ENCODE measurements at places on chromosomes 1 and 21.

- no peak for DNase-seq
Measured at GRCh38 chr1:75791022-75791421, 5.0 kb downstream of the RABGGTB start.

GRCh38 chr1:53048960-53049573, 12.9 kb upstream of the PODN start:
- DNase-seq = no peak

DNA sequence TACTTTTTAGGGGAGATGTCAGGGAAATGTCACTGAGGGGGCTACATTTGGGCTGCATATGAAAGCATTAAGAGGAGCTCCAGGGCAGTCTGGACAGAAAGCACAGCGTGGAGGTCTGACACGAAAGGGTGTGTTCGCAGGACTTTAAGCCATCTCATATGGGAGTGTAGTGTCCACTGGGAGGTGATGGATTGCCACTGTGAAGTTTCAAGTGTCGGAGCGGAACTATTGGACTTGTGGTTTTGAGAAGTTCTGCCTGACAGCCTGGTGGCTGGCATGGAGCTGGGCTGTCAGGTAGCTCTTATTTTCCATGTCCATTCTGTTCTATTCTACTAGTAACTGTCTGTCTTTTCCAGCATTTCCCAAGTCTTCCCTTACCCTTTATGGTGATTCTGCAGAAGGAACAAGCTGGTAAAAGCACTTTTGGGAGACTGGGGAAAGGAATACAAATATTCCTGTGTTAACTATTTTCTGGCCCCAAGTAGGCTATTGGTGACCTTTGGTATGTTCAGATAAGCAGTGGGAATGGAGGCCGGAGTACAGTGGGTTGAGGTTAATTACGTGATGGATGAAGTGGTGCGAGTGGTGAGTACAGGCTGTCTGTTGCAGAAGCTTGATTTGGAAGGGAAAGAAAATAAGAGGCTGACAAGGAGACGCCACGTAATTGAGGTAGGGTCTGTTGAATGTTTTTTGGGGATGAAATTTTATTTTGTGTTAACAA, 19.3 kb downstream of the B3GALT5 start:
- DNase-seq = no peak

- DNase-seq = peak; percentile 18
Measured at GRCh38 chr1:213374369-213374768, 323.3 kb downstream of the RPS6KC1 start.

- no peak for DNase-seq
Measured at GRCh38 chr1:226598455-226598849, 49.9 kb downstream of the STUM start.

DNA sequence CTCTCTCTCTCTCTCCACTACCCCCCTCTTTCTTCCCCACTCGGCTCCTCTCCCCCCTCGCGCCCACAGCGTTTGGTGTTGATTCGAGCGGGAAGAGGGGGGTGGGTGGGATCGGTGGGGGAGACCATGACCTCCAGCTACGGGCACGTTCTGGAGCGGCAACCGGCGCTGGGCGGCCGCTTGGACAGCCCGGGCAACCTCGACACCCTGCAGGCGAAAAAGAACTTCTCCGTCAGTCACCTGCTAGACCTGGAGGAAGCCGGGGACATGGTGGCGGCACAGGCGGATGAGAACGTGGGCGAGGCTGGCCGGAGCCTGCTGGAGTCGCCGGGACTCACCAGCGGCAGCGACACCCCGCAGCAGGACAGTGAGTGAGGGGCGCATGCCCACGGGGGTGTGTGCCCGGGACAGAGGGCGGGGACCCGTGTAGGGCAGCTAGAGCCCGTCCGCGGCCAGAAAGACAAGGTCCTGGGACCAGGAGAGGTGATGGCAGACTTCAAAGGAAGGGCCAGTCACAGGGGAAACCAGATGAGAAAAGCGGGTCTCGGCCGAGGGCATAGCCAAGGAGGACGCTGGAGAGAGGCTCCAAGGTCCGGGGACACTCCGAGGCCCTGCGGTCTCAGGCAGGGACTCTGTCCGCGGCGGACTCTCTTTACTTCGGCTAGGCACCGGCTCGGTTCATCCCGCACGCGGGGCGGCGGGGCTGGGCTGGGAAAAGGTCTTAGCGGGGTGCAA, at the start of gene PRRX1:
Gene PRRX1 (plus strand): TSS at position 39 of the 735 bp plus-strand sequence. CDS start 88 bp downstream, at position 127.
- DNase-seq = no peak

GRCh38 chr1:229753764-229754551, 127.9 kb downstream of the URB2 start:
- no peak for DNase-seq

GRCh38 chr1:3226701-3227350, 157.8 kb downstream of the PRDM16 start:
- no peak for DNase-seq

DNA sequence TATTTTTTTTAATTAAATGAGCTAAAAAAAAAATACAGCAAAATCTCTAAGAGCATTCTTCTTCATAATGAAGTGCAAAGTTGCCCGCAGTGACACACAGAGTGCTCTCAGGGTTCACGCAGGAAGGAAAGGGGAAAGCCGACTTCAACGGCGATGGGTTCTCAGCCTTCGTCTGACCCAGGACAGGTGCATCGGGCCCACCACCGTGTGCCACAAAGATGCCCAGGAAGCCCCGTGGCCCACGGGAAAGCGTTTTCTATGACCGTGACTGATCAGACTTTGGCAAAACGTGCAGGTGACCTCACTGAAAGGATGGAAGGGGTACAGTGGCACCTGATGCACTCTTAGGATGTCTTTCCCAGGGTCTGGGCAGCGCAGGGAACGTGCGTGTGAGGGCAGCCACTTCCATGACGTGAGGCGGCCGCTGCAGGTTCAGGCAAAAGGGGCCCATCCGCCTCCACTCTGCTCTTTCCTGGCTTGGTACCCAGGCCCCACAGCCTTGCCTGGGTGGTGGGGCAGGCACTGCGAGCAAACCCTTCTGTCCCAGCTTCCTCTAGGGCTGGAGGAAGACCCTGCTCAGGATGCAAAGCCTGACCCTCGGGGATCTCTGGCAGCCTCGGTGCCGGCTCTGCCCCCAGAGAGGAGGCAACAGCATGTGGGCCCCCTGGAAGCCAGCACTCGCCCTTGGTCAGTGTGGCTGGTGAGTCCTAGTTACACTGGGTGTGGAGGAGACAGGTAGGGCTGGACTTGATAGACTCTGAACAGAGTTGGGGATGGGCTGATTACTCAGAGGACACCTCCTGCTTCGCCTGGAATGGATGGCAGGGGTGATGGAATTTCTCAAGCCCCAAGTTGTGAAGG, 8.3 kb downstream of the LRRC47 start:
- no peak for DNase-seq

GRCh38 chr1:81053826-81054225, 746.9 kb upstream of the ADGRL2 start:
- DNase-seq = no peak

- DNase-seq = no peak
Measured at GRCh38 chr1:15574741-15575140, 10.1 kb downstream of the AGMAT start.

DNA sequence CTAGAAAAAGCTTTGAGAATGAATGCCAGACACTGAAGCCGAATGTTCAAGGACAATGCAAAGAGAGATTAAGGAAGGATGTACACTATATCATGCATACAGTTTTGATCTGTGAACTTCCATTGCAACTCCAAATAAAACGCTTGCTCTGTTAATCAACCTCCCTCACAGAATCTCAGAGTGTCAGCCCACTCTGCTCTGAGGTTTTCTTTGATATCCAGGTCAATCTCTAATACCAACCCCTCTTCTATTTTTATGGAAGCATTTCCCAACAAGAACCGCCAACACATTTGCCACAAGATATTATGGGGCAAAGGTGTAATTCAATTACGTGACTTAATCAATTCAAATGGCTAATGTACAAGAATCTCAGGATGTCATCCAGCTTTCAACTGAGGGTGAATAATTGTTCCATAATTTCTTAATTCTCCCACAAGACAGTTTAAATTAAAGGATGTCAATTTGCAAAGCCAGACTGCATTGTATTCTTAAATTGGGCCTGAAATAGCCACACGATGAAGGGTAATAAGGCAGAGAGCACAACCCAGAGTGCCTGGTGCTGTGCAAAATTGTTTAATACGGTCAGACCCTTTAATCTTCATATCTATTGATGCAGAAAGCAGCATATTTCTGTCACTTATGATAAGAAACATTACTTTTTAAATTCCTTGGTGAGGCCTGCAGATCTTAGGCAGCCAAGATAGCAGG, 459.2 kb upstream of the DAB1 start:
- DNase-seq = no peak

DNA sequence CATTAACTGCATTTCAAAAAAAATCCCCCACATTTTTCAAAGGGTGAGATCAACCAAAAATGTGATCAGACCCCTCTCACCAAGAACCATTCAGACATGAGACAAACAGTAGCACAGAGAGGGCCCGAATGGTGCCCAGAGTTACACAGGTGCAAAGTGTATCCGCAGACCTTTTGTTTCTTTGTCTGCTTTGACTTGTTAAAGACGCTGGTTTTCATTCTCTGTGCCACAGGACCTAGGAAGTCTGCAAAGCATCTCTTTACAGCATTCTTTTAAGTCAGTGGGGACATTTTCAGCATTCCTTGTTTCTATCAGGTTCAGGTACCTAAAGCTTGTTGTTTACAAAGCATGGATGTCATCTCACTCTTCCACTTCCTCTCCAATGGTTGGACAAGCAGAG, 87.2 kb upstream of the MAP1LC3C start:
- DNase-seq = no peak

- no peak for DNase-seq
Measured at GRCh38 chr21:33071770-33072306, 1.9 kb downstream of the OLIG1 start.

GRCh38 chr1:56916630-56917029, 49.2 kb downstream of the C8B start:
- DNase-seq = no peak

- no peak for DNase-seq
Measured at GRCh38 chr1:221549815-221550214, 192.1 kb downstream of the DUSP10 start.

- DNase-seq = no peak
Measured at GRCh38 chr1:219283541-219283940, 109.9 kb downstream of the LYPLAL1 start.

DNA sequence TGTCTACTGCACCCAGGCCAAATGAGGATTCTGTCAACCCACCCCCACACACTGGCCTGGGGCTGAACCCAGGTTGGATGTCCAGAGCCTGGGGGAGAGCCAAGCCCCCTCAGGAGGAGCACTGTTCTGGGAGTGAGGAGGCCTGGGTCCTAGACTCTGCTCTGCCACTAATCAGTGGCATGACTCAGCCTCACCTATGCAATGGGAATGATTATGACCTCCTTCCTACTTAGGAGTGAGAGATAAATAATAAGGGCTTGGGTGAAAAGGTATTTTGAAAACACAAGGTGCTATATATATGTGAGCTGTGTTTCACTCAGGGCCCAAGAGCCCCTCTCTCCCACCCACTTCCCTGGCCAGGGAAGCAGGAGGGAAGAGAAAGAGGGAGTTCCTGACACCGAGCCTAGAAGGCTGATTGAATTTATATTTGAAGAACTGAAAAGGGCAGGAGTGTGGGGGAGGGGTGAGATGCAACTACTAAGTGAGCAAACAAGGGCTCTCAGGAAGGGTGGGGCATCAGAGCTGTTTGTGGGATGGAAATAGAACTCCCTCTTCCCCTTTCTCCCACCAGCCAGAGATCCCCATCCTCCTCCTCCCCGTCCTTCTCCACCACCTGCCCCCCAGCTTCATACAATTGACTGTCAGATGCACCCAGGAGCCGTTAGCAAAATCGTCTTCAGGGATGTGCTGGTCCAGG, 8.2 kb downstream of the IGSF9 start:
- DNase-seq = no peak

GRCh38 chr21:32834211-32834915, 62.8 kb upstream of the PAXBP1 start:
- no peak for DNase-seq

DNA sequence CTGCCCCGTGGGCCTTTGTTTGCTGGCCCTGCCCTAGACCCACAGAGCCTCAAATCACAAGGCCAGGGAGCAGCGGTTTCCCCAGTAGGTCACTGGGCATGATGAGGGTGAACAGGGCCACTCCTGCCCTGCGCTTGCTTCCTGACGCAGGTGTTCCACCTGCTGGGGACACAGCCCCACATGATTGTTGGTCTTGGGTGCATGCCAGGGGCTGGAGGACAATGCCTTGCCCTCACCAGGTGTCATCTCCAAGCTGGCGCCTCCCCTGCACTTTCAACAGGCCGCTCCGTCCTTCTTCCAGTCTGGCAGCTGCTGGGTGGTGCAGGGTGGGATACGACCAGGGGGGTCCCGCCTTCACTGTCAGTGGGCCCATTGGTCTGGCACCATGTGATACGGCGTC, 24.3 kb downstream of the IL10RB start:
- no peak for DNase-seq

- no peak for DNase-seq
Measured at GRCh38 chr1:53323316-53323715, 4.6 kb downstream of the LRP8 start.

GRCh38 chr1:9529190-9529589, 10.1 kb upstream of the SLC25A33 start:
- no peak for DNase-seq
